ENCODE measurements at places on chromosomes 6 and 20.

DNA sequence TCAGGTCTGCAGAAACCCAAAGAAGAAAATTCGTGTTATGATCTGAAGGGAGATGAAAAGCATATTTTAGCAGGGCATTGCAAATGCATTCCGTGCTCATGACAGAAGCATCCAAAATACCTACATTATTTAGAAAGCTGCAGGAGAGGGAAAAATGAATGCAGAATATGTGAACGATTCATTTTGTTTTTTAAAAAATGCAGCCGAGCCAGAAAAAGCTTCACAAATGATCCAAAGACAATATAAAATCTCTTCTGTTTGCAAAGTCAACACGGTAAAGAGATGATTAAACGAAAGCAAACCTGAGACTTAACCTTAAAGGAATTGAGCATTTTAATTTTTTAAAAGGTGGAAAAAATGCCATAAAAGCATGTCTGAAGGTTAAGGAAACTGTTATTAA is 136.1 kb upstream of the SULF2 start:
- DNase-seq = no peak

- no peak for DNase-seq
Observed at GRCh38 chr6:6712449-6713403, 124.2 kb downstream of the LY86 start.

DNA sequence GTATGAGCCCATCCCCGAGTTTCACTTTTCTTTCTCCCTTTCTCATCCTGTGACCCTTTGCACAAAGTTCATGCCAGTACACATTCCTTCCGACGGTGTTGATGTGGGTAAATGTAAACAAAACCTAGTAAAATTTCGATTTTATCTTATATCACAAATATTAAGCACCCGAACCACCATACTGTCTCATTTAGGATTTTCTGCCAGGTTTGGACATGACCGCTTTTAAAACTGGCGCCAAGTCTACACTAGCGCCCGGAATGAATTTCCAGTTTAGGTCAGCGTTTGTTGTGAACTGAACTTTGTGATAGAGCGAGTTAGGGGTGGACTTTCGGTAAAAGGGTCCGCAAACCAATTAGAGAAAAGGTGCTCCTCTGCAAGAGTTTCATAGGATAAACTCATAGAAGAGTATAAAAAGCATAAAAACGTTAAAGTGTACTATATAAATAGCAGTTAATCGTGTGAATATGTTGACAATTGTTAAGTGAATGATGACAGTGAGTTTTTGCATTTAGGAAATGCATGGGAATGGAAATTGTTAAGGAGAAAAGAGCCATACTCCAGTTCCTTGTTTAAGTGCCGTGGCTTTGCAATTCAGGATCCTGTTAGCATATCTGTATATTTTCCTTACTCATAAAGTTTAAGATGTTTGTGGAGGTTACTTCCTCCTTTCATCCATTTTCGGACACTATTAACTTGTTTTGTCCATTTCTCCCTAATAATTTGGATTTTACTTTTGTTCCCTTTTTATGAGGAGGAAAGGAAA is 937 bp downstream of the AKAP7 start:
- DNase-seq = no peak

GRCh38 chr20:63544958-63545516 is 2.5 kb downstream of the SRMS start:
- no peak for DNase-seq

DNA sequence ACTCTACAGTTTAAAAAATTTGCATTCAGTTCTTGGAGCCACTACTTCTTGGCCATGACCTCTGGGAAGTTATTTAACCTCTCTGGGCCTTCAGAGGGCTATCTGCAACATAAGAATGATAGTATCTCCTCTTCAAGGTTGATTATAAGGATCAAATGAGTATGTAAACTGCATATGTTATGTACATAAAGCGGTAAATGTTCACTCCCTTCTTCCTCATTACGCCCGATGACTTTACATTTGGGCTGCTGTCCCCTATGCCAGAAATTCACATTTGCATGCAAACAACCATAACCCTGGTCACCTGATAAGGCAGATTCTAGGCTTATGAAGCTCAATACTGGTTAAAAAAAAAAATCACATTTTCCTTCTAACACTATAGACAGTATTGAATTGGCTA is 50.4 kb downstream of the ALDH5A1 start:
- DNase-seq = no peak

Measured in Karpas-422 (cell line).